Amniotic stem cell (primary cell): ENCODE measurements at places on chromosomes 6 and 20.

DNA sequence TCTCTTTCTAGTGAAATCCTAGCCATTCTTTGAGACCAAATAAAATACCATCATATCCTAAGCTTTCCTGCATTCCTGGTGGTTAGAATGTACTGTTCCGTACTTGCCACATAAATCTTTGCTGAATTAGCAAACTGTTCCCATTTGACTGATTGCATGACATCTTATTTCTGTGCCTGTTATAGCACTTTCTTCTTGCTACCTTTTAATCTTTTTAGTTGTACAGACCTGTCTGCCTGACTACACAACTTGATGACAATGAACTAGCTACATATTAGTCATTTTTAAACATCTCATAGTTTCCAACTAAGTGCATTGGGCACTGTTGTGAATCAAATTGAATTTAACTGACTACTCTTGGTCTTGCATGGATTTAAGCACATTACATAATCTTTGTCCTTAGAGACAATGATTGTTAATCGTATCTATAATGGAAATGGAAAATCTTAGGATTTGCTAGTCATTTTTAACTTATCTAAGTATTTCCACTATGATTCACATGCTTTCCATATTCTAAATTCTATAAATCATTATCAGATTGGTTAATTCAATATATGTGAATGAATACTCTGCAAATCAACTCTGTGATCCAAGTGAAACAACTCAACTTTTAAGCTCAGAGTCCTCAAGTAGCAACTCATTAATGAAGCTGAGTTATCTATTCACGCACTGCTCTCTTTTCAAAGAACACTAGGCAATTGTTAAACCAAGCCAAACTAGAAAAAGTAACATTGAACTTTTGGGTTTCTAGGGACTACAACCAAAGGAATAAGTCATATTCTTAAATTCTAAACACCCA, 109.0 kb downstream of the TNFRSF21 start:
- no peak for DNase-seq

- DNase-seq: no peak
Observed at GRCh38 chr20:44326391-44327159, 10.3 kb upstream of the R3HDML start.

DNA sequence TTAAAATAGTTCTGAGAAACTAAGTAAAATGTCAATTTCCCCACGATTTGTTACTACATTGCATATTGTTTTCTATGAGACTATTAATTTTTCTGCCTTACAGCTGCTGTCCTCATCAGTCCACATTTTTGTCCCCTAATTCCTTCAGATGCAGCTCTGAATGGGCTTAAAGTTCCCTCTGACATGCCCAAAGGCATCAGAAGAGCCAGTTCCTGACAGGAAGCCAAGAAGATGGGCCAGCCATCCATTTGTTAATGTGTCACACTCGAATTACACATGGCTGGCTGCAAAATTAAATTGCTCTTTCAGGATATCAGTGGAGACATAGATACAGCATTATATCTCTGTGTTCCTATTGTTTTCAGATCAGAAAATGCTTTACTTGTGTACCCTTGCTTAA, 1223.0 kb downstream of the EPHA7 start:
- DNase-seq: no peak

DNA sequence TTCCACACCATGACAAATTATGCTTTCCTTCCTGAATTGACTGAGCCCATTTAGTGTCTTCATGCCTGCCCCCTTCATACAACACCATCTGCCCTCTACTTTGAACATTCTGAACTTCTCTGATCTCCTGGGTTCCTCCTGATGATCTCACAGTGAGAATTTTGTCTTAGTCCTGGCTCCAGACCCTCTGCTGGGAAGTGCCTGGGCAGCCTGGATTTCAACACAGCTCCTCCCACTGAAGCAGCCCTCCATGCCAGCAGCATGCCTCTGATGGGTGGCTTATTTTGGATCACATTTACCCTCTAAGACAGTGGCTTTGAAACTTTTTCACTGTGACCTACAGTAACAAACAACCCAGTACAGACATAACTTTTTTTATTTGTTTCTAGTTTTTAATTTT, 41.5 kb downstream of the DSE start:
- no peak for DNase-seq

- no peak for DNase-seq
Observed at GRCh38 chr6:37698264-37699137, 818 bp upstream of the MDGA1 start.

GRCh38 chr6:293193-294174, 1.2 kb downstream of the DUSP22 start:
- no peak for DNase-seq
